ENCODE measurements at places on chromosomes 13 and 19.
A peak's percentile ranks its signal among the peaks of the same experiment; 100 is the strongest.

DNA sequence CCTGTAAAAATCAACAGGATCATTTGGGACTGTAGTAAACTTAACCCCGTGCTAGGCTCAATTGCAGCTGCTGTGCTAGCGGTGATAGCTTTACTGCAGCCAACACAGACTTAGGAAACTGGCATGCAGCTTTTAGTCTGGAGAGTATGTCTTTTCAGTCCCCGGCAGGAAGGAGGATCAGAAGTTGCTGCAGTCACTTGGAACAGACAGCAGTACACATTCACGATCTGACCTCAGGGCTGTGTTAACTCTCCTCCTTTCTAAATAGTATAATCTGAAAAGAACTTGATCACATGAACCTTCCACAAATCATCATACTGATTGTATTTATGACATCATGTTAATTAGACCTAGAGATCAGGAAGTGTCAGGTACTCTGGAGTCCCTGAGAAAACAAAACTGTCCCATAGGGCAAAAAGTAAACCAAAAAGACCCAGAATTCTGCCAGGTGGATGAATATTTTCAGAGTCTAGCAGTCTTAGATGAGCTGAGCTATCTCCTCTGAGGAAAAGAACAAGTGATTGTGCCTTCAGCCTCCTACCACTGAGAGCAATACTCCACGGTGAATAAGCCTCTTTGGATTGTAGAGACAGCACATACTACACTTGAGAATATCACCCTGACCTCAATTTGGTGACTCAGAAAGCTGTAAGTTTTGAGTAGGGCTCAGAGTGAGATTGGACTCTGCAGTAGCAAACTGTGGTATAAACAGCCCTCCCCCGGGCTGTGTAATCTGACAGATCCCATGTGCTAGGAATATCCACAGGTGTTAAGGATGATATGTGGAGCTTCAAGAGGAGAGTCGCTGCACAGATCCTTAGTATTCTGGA is 181.0 kb upstream of the GPR12 start:
- DNase-seq, result no peak

GRCh38 chr19:41311072-41311471 is 1.1 kb downstream of the CCDC97 start:
- no peak for DNase-seq

- DNase-seq, result peak; percentile 26
Measured at GRCh38 chr19:5292822-5293611, 47.6 kb downstream of the PTPRS start.

- no peak for DNase-seq
Measured at GRCh38 chr13:40211586-40211968, 454.9 kb downstream of the FOXO1 start.

GRCh38 chr13:91100944-91101343 is 246.5 kb upstream of the MIR17HG start:
- DNase-seq, result no peak

- DNase-seq, result no peak
Measured at GRCh38 chr13:91249861-91250260, 97.6 kb upstream of the MIR17HG start.

Measured in activated CD4-positive, alpha-beta T cell treated with anti-CD3 and anti-CD28 coated beads for 24 hours (primary cell).